Left renal pelvis (tissue), 4 donors: ENCODE measurements at places on chromosomes 7 and 10.

DNA sequence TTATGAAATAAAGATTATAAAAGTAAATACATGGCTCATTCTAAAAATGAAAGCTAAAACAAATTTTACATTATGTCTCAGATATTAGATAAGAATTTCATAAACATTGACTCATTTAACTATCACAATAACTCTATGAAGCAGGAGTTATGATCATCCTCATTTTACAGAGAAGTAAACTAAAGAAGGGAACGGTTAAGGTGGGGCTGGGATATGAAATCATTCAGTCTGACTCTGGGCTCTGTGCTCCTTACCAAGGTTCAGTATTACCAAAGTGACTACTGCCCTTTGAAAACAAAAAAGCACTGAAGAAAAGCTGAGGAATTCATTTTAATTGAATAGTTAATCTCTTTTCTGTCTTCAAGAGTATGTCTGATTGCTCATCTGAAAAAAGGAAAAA is 22.1 kb upstream of the CUBN start:
- DNase-seq: no peak

GRCh38 chr10:123889821-123890220 is 1.8 kb downstream of the CPXM2 start:
- no peak for DNase-seq

- no peak for DNase-seq
These were observed 144.5 kb downstream of the REEP3 start for GRCh38 chr10:63665670-63666134.

DNA sequence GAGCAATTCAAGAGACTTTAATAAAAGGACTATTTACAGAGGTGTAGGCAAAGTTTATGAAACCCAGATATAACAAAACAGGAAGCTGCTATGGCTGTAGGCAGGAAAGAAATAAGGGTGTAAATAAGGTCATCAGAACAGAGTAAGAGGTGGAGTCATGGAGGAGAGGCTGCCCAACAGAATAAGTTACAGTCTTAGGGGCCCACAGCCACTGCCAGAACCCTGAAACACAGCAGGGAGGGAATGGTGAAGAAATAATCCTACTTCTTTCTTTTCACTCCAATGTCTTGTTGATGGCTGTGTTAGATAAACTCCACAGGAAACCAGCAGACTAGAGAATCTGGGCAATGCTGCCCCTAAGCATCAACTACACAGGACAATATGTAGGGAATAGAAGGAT is 155.8 kb upstream of the TAC1 start:
- no peak for DNase-seq

DNA sequence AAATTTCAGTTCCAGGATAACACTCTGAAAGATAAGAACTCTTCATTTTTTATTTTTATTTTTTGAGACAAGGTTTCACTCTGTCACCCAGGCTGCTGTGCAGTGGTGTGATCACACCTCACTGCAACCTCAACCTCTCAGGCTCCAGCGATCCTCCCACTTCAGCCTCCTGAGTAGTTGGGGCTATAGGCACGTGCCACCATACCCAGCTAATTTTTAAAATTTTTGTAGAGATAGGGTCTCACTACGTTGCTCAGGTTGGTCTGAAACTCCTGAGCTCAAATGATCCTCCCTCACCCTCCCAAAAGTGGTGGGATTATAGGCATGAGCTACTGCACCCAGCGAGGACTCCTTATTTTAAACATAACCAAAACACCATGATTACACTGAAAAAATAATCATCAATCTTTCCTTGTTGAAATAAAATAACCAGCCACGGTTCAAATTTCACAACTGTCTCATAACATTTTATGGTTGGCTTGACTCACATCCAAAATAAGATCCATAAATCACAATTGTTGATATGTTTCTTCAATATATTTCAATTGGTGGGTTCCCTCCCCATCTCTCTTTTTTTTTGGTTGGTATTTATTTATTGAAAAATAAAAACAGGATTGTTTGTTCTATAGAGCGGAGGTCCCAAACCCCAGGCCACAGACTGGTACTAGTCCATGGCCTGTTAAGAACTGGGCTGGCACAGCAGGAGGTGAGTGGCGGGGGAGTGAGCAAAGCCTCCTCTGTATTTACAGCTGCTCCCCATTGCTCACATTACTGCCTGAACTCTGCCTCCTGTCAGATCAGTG is 60.1 kb upstream of the FAM171A1 start:
- DNase-seq: no peak

GRCh38 chr7:120794106-120794729 is 63.7 kb downstream of the TSPAN12 start:
- no peak for DNase-seq

- no peak for DNase-seq
These were observed 30.8 kb downstream of the SH2B2 start for GRCh38 chr7:102317231-102318059.

DNA sequence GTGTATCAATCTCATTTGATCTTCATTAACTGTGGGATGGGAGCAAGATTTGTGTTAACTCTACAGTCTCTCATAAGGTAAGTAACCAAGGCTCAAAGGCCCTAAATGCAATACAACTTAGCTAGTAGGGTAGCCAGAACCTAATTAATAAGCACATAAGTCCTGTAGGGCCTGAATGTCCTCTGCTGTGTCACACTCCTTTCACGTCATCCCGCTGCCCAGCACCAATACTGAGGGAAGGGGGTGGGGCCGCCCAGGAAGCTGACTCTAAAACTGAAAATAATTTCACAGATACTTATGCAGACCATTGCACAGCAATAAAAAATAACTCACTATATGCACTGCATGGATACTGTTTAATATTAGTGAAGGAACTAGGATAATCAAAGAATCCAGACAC is 13.7 kb downstream of the CCDC6 start:
- DNase-seq: no peak

DNA sequence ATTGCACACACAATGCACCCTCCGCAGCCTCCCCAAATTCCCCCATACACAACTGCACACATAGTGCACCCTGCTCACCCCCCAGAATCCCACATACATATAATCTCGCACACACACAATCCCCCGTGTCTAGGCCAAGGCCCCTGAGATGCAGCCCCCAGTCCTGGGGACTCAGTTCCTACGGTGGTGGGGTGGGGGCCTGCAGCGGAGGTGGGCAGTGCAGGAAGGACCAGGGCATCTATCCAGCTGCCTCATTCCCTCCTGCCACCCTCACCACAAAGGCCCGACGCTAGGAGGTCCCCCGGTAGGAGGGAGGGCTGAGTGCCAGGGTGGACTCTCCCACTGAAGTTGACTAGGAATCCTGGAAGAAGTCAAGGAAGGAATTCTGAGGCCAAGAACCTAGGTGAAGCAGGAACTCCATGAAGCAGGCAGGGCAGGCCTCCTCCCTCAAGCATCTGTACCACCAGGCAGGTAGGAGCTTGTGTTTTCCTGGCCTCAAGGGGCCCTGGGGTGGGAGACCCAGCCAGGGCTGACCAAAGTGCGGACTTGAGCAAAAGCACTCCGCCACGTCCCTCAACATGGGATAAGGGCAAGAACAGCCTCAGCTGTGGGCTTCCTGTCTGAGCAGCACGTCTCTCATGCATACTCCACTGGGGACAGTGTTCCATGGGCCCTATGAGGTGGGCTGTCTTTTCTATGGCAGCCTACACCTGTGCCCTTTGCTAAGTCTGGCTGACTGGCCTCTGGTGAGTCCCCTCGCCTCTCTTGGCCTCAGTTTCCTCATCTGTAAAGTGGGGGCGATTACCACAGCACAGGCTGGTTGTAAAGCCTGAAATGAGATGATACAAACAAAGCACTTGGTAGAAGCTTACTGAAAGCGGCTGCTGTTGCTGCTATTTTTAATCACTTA is 145.7 kb downstream of the MAPK8 start:
- no peak for DNase-seq

DNA sequence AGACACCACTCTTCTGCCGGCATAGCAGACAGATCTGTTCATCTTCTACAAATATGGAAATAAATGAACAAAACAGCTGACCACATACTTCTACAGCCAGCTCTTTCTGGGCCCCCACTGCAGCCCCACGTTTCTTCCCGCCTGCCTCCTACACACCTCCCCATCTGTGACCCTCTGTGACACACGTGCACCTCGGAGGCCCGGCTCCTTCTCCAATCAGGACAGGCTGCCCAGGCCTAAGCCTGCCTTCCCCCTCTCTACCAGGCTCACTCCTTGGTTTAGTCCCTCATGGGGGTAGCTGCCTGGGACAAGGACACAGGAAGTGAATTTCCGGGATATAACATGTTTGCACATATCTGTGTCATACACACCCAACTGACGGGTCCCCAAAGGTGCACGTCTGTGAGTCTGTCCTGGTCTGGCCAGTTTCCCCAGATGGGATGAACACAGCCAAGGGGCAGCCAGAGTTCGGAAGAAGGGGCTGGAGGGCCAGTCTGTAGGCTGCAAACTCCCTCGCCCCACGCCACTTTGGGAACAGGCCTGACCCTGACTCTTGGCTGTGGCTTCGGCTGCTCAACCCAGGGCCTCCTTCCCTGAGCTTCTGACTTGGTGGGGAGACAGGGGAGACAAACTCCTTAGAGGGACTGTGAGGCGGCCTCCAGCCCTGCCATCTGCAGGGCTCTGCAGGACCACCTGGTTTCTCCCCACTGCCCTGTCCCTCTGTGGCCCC is 30.3 kb downstream of the PITRM1 start:
- no peak for DNase-seq

GRCh38 chr10:112985690-112986543 is 35.9 kb downstream of the TCF7L2 start:
- DNase-seq: no peak

GRCh38 chr7:94642838-94643653 is 12.9 kb downstream of the SGCE start:
- DNase-seq: no peak

DNA sequence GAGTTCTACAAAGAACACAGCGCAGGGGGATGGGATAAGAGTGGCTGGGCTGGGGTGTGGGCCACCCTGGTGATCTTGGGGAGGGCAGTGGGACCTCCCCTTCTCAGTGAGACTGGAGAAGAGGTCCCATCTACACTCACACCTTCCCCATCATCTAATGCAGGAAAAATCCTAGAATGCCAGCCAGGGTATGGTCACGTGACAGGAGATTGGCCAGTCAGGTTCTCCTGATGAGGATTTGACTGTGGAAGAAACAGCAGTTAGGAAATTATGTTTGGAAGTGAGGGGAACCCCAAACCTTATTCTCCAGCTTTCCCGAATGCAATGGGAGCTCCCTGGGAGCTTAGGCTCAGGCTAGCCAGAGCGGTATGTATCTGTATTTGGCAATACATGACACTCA is 158.8 kb upstream of the GRB10 start:
- no peak for DNase-seq

- no peak for DNase-seq
These were observed 25.2 kb downstream of the ZNF775 start for GRCh38 chr7:150404172-150404804.

DNA sequence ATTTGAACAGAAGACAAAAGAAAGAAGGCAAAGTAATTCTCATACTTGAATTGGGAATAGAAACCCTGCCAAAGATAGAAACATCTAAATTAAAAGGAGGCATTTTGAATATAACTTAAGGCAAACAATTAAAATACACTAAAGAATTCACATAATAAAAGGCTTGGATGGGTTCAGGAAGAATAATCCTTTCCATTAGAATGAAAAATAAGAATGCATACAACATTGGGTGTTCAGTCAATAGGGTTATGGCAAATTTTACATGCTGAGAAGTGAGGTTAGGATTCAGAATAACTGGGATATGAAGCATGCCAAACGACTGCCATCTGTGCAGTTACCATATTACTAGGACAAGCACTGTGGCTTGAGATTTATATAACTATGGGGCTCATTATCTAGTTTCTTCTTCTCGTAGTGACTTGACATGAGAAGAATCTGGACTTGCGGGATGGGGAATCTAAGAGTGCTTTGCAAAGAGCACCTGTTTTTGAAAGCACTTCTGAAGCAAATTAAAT is 326.5 kb downstream of the THSD7A start:
- no peak for DNase-seq

DNA sequence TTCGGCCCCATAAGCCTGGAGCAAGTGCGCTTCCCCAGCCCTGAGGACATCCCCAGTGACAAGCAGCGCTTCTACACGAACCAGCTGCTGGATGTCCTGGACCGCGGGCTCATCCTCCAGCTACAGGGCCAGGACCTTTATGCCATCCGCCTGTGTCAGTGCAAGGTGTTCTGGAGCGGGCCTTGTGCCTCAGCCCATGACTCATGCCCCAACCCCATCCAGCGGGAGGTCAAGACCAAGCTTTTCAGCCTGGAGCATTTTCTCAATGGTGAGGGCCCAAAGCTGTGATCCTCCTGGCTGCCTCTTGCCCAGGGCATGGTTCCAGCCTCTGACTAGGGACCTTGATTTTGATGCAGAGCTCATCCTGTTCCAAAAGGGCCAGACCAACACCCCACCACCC is 10.1 kb downstream of the IRF5 start:
- DNase-seq: no peak
